Fibroblast of pulmonary artery (primary cell): ENCODE measurements at places on chromosomes 6 and 20.
A peak's percentile ranks its signal among the peaks of the same experiment; 100 is the strongest.

GRCh38 chr20:25275813-25276532 lies 28.1 kb downstream of the PYGB start:
- no peak for DNase-seq

GRCh38 chr6:87747646-87748045 lies 45.6 kb upstream of the AKIRIN2 start:
- no peak for DNase-seq

DNA sequence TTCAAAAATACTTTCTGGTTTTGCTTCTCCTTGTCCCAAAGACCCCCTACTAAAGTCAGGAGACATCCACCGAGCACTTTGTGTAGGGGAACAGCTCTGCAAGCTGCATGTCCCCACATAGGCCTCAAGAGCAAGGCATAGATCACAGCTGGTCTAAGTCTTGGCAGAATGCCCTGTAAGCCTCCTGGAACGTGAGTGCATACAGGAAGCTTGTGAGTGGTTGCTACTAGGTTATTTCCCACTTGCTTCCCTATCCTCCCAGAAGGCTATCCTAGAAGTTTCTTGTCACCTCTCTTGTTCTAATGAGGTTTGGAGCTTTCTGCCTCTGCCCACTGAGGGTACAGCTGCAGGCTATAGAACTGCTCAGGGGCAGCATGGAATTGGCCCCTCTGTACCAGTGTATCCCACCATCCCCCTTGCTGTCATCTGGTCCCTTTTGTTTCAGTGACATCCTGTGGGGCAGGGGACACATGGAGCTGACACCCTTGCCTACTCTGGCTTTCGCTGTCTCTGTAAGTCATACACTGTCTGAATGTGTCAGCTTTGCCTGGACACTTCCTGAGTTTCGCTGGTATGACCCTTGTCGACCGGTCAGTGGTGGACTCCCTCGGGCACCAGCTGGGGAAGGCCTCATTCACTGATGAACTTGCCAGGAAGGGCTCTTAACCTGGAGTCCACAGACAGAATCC lies 35.6 kb upstream of the KCNK16 start:
- peak; percentile 86 for DNase-seq

DNA sequence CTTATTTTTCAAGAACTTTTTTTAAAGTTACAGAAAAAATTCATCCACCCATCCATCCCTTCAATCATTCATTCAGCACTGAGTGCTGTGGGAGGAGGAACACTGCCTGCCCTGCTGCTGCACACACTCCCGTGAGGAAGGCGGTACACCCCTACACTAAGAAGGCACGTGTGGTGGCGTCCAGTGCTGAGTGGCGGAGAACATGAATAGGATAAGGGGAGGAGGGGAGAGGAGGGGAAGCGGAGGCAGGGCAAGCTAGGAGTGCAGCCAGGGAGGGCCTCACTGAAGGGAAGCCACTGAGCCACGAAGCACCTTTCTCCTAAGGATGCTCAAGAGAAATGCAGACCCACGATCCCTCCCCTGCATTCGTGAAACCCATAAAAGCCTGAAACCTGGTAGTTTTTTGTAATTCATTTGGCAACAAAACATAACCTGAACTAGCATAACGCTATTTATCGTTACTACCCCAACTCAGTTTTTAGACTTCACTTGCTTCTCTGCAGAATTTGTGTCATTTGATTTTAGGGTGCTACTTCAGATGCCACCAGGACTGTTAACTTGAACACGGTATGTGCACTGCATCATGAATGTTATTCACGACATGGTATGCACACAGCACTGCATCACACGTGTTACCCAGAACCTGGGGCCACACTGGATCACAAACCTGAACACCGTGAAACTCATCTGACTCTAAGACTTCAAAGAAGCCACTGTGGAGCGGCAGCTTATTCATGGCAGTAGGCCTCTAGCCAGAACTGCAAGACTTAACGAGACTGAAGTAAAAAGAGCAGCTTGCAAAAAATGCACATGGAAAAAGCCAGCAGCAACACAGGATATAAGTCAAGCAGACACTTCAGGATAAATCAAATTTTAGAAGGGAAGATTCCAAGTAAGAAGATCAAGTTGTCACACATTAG lies 3.5 kb downstream of the RNASET2 start:
- DNase-seq = no peak

DNA sequence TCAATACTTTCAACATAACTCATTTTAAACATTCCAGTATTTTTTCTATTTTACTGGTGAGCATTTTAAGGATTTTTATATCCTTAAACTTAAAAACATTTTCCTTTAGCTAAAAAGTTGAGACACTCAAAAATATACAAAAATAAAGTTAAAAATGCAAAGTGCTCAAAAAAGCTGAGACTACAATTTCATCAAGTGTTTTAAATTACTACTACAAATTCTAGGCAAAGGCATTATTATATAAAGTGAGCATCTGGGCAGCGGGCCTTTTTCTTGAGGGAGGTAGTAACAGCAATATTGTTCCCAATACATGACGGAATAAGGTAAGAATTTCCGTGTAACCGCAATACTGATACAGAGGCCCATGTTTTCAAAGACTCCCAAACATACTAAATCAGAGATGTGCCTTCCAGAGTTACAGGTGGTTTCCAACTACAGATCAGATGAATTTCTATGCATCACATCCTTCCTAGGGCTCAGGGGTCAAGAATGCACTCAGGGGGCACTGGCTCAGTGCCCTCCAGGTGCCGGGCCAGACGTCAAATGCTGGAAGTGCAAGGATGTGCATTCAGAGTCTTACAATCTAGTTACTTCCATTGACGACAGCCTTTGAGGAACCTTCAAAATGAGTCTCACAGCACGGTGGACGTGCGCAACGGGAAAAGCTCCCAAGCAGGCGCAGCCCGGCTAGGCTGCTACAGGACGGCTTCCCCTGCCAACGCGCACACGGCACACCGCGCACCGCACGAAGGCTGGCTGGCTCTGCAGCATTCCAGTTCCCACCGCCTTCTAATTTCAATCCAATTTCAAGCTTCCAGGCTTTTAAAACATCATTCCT lies 1.7 kb downstream of the PHF10 start:
- peak; percentile 83 for DNase-seq

DNA sequence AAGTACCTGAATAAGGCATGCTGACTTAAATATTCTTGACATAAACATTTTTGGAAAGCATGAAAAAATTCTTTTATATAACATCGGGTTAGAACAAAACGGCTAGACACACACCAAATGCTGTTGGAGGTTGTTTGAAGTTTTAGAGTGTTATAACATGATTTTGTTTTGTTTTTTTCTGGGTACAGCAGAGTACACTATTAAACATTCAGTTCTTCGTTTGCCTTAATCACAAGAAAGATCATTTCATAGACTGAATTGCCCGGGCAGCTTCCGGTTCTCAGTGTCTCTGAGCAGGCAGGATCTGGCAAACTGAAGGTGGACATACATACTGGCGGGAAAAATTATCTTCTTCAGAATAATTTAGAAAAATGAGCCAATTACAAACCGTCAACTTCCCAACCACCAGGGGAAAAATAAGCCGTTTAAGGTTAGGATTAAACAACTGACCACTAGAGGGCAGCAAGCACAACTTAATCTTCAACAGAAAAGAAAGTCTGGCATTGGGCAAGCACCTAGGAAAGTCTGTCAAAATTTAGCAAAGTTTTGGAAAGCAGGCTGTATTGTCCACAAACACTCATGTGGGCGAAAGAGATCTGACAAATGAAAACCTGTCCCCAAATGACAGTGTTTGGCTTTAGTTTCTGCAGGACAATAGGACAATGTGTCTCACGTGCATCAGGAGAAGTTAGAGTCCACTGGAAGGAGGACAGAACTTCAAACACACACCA lies 15.0 kb downstream of the ZNF217 start:
- peak; percentile 96 for DNase-seq

GRCh38 chr20:50722424-50723155 lies 8.8 kb upstream of the PARD6B start:
- no peak for DNase-seq

DNA sequence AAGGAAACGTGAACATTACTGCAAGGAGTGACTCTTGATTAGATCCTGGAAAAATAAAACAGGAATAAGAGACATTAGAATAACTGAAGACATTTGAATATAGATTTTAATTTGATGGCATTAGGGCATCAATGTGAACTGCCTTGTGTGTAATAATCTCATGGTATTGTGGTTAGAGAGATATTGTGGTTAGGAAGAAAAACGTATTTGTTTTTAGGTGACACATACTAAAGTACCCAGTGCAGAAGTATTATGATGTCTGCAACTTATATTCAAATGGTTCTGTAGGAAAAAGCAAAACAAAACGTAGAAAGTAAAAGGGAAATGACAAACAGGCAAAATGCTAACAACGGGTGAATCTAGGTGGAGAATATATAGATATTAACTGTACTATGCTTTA lies 65.9 kb upstream of the OGFRL1 start:
- no peak for DNase-seq

DNA sequence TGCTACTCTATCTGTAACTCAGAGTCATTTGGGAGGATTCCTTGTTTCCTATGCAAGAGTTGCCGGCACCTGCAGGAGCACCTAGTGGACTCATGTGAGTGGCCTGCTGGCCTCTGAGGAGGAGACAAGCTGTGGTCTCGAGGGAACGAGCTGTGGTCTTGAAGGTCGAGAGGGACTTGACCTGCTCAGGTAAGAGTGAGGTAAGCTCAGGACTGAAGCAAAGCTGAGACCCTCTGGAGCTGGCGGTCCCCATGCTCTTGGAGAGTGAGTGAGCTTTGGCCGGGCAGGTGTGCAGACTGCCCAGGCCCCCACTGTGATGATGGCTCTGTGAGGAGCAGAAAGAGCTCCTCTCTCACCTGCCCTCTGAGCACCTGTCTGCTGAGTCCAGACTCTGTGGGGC lies 214.3 kb downstream of the MYLK4 start:
- no peak for DNase-seq

GRCh38 chr6:166515072-166515810 lies 71.2 kb downstream of the RAMACL start:
- DNase-seq = peak; percentile 73

DNA sequence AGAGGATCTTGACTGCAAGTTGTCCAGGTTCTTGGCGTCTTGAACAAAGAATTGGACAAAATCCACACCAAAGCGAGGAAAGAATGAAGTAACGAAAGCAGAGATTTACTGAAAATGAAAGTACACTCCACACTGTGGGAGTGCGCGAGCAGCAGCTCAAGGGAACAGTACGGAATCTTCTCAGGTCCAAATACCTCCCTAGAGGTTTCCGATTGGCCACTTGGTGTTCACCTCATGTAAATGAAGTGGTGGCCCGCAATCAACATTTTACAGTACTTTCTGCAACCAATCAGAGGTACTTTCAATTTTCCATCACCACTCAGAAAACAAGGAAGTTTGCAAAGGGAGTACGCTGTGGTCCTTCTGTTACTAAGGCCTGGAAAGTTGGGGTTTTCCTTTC lies 122.4 kb downstream of the PTPRK start:
- DNase-seq = no peak

GRCh38 chr20:19301843-19302242 lies 89.4 kb downstream of the SLC24A3 start:
- DNase-seq = no peak

DNA sequence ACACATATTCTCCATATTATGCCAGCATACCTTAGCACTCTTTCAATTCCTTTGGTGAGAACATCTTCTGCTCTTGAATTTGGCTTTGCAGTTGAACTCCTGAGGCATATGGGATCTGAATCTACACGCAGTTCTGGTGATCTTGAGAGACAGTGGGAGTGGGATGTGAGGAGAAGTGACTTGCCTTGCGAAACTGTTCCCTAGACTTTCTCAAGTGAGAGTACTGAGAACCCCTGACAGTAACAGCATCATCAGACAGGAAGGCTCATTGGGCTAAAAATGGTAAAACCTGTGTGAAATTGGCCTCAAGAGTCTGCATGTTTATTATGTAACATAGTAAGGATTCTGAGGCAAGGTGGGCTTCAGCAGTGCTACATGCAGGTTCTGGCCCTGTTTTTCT lies 49.1 kb upstream of the CEP85L start:
- DNase-seq = no peak

GRCh38 chr6:89122625-89123024 lies 4.8 kb upstream of the SRSF12 start:
- DNase-seq = peak; percentile 56

GRCh38 chr20:49420811-49421295 lies 61.6 kb downstream of the KCNB1 start:
- DNase-seq = peak; percentile 31

- no peak for DNase-seq
Measured at GRCh38 chr6:155221086-155221485, 42.7 kb upstream of the CLDN20 start.

- peak; percentile 67 for DNase-seq
Measured at GRCh38 chr20:38751360-38751976, 3.2 kb downstream of the ACTR5 start.

- DNase-seq = peak; percentile 17
Measured at GRCh38 chr20:35091816-35092523, 637 bp downstream of the TRPC4AP start.
